ENCODE measurements at places on chromosomes 11 and 22.

GRCh38 chr11:74255741-74256375 is 55.6 kb downstream of the P4HA3 start:
- DNase-seq, result peak; percentile 24

GRCh38 chr11:100970283-100971164 is 159.1 kb downstream of the PGR start:
- DNase-seq, result no peak

DNA sequence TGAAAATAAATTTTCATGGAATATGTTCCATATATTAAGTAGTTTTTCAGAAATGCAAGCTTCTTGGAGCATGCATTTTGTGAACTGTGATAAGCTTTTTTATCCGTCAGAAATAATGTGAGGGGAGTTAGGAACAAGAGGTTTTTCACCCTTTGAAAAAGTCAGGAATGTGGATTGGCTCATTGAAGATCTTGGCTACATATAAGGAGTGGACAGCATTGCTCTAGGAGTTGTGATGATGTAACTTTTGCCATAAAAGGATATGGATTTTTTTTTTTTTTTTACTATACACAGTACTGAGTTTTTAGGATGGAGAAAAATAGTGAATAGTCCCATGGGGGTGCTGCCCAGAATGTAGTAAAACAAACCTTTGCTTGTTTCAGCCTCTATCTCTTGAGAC is 180.2 kb downstream of the NAV2 start:
- DNase-seq, result no peak

DNA sequence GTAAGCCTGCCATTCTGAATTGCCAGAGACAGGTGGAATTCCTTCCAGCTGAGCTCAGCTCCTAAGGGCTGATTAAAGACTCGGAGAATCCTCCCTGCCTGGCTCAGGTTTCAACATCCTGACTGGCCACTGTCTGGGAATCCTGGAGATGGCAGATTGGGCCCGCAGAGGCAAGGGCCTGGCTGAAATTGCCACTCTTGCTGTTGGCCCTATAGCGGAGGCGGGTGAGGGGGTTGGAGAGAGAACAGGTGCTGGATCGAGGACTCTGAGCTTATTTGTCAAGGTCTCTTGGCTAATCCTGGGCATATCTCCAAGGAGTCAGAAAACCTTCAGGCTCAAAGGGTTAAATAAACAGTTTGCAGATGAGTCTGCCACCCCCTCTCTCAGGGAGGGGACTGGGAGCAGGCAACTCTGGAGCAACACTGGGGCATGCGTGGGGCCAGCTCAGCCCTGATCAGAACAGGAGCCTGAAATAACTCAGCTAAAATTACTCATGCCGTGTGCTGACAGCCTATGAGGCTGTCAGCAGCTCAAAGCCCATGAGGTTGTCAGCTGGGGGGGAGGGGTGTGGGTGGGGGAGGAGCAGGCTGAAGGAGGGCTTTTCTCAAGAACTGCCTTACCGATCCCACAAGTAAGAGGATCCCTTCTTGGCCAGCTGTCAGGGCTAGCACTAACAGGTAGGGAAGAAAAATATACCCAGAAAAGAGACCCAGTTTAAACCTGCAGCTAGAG is 14.7 kb upstream of the MFRP start:
- DNase-seq, result no peak

DNA sequence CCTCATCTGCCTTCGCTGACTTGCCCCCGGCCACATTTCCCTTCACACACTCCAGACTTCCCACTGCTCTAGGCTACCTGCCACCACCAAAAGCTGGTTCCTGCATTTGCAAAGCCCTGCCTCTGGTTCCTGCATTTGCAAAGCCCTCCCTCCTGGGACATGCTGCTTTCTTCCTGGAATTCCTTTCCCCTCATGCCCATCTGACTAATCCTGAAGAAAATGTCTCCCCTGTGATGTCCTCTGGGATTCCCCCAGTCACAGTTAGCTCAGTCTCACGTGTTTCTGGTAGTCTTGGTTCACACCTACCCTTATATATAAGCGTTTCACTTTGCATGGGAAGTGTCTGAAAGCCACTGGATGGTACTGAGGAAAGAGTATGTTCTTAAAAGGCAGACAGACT is 206.9 kb downstream of the DBX1 start:
- no peak for DNase-seq
